OCI-LY7 (cell line): ENCODE measurements at places on chromosomes 6 and 20. TPM values are rescaled to one million over a fixed set of nuclear protein-coding genes. Genes with fewer than 3 reads are reported as not detected.

The NR2E1 gene
- total RNA-seq: not detected in 2 replicates

The RIPOR3 gene
- 0.35 and 0.53 TPM in 2 replicates for total RNA-seq

The SLC32A1 gene
- total RNA-seq: not detected in 2 replicates

The CLDN20 gene
- not detected in 2 replicates for total RNA-seq

The C20orf144 gene
- 0.31 and 0.42 TPM in 2 replicates for total RNA-seq

The GPANK1 gene
- 38.8 and 40.7 TPM in 2 replicates for total RNA-seq

The NRN1 gene
- 14.1 and 24.8 TPM in 2 replicates for total RNA-seq

The PRL gene
- not detected in 2 replicates for total RNA-seq

The MYBL2 gene
- 450 and 472 TPM in 2 replicates for total RNA-seq

The MOG gene
- not detected in 2 replicates for total RNA-seq

The ID4 gene
- 1.6 and 2.5 TPM in 2 replicates for total RNA-seq

The PLN gene
- not detected in 2 replicates for total RNA-seq
